ENCODE measurements at places on chromosomes 5 and 9.

GRCh38 chr9:124660341-124660801 lies 110.7 kb downstream of the NR6A1 start:
- DNase-seq, result peak; percentile 67

DNA sequence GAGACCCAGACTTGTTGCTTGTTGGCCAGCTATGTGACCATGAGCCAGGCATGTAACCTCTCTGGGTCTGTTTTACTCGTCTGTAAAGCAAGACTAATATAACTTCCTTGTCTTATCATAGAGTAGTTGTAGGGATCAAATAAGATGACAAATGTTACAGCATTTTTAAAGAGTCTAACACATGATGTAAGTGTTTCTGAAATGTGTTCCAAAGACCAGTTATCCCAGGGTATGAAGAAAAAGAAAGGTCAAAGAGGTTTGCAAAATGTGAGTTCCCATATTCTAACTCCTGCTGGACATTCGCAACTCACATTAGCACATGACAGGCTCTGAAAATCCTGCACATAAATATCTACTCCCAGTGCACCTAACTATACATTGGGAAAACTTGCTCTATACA lies 28.5 kb upstream of the MATR3 start:
- DNase-seq, result no peak

- no peak for DNase-seq
Observed at GRCh38 chr5:40277161-40277906, 402.4 kb upstream of the PTGER4 start.

DNA sequence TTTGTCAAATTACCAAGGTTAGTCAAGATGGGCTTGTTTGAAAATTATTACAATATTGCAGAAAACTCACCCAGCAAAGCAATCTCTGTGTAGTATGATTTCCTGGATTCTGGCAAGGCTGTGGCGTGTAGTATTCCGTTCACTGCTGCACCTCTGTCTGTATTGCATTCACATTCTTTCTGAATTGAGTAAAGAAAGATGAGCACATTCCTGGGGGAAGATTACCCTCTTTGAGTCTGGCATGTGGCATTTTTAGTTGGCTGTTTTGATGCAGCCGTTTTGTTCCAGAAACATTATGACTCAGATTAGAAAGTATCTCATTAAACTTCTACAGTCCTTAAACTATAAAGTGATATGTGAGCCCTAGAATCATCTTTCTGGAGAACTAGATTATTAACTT lies 197.7 kb downstream of the TENT4A start:
- DNase-seq, result no peak

- peak; percentile 75 for DNase-seq
Observed at GRCh38 chr9:92749071-92749933, 15.3 kb downstream of the BICD2 start.

GRCh38 chr5:143860211-143860610 lies 48.2 kb downstream of the HMHB1 start:
- no peak for DNase-seq

DNA sequence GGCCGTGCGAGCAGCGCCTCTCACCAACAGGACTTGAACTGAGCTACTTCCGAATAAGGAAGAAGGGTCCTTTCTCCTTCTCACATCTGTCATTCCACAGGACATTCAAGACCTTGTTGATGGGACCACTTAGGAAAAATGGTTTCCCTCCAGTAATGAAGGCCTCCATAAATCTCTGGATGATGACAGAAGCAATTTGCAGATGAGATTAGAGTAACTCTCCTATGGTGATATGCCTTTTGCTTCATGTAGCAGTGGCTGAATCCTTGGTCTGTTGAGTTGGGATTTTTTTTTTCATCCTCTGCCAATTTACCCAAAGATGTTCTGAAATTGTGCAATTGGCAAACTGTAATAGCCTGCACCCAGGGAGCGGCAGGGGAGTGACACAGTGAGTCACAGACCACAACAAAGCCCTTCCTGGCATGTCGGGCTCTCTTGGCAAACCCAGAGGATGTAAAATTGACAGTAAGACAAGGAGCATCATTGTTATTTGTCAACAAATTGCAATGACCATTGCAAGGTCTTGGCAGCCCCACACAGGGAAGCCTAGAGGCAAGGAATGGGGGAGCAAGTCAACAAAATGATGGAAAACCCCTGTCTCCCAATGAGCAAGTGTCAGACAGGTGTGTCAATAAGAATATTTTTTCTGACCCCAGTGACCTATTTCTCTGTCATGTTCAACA lies 275.9 kb downstream of the ACTL7B start:
- DNase-seq, result no peak

- peak; percentile 55 for DNase-seq
Observed at GRCh38 chr5:132829742-132830435, 558 bp downstream of the SHROOM1 start.

GRCh38 chr9:89234205-89235067 lies 55.8 kb upstream of the SHC3 start:
- DNase-seq, result no peak

DNA sequence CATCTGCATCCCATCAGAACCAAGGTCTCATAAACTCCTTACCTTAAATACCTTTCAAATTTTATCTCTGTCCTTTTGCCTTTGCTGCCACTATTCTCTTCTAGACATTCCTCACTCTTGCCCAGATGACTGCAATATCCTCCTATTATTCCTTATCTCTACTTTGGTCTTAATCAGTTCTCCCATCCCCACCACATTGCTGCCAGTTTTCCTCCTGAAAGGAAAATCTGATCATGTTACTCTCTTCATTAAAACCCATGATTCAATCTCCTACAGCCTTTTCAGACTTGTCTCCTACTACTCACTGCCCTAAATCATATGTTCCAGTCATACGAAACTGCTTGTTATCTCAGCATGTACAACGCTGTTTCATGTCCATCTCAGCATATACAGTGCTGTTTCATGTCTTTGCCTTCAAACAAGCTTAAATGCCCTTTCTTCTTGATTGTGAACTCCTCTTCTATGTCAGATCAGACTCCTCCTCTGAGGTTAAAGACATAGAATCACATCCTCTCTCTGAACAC lies 152.6 kb upstream of the FST start:
- no peak for DNase-seq

All from NCI-H1092 treated with DMSO at 0.1 percent for 48 hours (cell line).